ENCODE measurements at places on chromosomes 1 and 21.

GRCh38 chr1:39666772-39667171, 5.1 kb downstream of the NT5C1A start:
- DNase-seq, result no peak

DNA sequence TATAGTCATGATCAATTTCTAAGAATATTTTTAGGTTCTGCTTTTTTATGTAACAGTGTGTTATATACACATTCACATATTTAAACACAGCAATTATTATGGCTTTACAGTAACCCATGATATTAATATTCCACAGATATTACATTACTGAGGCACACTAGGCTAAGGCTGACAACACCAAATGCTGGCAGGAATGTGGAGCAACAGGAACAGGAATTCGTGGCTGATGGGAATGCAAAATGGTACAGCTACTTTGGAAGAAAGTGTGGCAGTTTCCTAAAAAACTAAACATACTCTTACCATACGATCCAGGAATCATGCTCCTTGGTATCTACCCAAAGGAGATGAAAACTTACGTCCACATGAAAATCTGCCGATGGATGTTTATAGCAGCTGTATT, 1.9 kb upstream of the KCNJ9 start:
- no peak for DNase-seq

- DNase-seq, result no peak
Observed at GRCh38 chr1:247111259-247111699, 7.1 kb upstream of the ZNF669 start.

GRCh38 chr1:89941110-89941766, 53.7 kb upstream of the ZNF326 start:
- DNase-seq, result no peak

DNA sequence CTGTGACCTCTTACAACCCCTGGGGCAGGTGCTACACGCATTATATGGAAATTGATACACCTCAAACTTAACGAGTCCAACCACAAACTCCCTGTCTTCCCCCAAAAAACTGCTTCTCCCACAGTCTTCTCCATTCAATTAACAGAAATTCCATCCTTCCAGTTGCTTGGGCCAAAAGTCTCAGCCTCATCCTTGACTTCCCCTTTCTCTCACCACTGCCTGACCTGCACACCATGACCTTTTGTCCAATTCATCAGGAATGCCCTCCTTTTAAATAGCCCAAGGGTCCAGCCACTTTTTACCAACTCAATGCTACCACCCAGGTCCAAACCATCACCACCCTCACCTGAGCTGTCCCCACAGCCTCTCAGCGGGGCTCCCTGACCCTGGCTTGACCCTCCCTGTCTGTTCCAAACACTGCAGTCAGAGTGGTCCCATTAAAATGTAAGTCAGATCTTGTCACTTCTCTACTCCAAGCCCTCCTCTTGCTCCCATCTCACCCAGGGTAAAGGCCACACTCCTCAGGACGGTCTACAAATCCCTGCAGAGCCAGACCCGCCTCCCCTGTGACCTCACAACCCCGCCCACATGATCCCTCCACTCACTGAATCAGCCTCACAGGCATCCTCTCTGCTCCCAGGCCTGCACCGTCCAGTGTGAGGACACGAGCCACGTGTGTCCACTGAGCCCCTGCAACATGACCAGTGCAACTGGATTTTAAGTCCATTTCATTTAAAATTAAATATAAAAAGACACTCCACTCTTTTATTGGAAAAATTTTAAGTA, 18.5 kb downstream of the KCNN3 start:
- no peak for DNase-seq

DNA sequence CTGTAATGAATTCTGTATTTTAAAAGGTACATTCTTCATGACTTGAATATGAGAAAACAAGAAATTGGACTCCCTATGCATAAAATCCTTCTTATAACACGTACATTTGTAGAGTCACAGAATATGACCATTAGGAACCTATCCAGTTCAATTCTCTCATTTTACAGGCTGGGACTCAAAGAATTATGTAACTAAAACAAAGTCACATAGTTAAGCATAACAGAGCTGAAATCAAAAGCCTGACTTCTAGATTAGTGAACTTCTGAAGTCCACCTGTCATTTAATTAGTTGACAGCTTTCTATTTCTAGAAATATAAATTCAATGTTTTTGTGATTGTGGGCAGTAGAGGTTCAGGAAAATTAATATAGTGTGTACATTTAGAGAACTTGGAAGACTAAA, 20.3 kb upstream of the TTLL7 start:
- no peak for DNase-seq

GRCh38 chr1:235781807-235782206, 84.9 kb downstream of the LYST start:
- no peak for DNase-seq

- no peak for DNase-seq
Observed at GRCh38 chr1:111705841-111706240, 33.4 kb downstream of the INKA2 start.

- no peak for DNase-seq
Observed at GRCh38 chr21:28875078-28875477, 117.6 kb downstream of the LTN1 start.

- DNase-seq, result no peak
Observed at GRCh38 chr1:31796707-31797106, 19.1 kb downstream of the SPOCD1 start.

GRCh38 chr1:48495911-48496310, 23.9 kb upstream of the SPATA6 start:
- no peak for DNase-seq

DNA sequence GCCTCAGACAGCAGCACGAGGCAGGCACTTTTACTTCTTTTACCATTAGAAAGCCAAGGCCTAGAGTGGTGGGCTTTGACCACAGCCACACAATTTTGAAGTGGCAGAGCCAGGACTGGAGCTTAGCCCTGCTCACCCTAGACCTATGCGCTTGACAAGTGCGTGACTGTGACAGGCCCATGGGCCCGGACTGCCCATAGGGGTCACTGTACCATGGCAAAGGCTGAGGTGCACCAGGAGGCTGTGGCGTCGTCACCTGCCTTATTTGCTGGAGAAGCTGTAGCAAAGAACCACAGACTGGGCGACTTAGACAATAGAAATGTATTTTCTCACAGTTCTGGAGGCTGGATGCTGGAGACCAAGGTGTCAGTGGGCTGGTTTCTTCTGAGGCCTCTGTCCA, 2.6 kb upstream of the TMEM82 start:
- no peak for DNase-seq

DNA sequence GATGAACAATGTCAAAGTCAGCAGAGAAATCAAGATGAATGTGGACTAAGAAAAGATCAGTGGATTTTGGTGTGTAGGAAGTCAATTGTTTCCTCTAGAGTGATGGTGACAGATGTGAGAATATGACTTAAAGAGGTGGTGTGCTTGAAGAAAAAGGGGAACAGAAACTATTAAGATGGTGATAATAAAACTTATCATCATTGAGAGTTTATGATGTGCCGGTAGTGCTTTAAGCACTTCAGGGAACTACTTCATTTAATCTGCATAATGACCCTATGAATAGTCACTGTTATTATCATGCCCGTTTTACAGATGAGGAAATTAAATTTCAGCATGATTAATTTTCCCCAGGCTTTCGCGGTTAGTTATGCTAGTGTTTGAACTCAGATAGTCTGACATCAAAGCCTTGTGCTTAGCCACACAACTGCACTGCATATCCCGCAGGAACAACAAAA, 246.9 kb upstream of the LRRC7 start:
- DNase-seq, result no peak

- DNase-seq, result no peak
Observed at GRCh38 chr1:48878191-48878940, 101.7 kb upstream of the BEND5 start.

DNA sequence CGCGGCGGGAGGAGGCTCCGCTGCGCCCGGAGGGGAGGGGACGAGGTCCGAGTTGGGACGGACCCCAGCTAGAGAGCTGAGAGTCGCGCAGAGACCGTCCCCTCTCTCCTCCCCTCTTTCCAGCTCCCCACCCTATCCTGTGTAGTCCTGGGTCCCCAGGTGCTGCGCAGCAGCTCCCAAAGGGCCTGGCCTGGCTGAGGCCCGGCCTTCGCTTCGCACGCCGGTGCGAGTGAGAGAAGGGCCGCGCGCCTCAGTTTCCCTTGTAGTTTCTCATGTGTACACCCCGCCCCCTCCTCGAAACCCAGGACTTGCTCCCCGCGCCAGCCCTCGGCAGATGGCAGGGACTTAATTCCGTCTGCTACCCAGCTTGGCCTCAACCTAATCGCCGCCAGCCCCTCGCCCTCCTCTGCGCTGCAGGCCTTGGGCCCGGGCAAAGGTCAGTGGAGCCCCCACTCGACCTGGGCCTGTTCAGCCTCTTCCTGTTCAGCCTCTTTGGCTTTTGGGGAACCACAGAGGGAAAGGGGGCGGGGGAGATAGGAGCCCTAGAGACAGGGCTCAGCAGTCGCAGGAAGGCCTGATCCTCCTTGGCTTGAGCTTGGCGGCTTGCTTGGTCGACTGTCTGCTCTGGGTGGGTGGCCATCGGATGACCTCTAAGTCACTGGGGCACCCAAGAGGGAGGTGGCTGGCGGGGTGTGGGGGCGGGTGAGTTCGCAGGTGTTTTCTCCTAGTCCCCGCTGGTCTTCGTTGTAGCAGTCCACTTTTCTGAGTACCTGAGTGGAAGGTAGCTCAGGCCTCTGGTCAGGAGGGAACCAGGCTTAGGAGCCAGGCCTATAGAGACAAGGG, 1.0 kb downstream of the ZNF687 start:
- DNase-seq, result no peak

DNA sequence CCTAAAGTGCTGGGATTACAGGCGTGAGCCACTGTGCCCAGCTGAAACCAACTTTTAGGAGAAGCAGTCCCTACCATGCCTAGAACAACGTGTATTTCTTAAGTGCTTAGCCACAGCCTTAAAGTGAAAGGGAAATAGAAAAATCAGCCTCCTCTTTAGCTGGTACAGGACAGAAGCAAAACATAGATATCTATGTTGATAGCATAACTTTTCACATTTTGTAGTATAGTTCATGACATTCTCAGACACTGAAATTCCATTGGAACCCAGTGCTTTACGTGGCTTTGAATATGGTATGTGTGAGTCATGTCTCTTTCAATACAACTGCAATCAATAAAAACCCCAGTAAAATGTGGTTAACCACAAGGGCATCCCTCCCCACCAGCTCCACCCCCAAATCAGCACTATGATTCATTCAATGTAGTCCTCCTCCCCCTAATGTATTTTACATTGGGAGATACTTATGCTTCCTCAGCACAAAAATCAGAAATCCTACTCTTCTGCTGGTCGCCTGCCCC, 32.1 kb downstream of the TGFB2 start:
- DNase-seq, result no peak

- DNase-seq, result no peak
Observed at GRCh38 chr1:29675481-29676263, 439.4 kb downstream of the PTPRU start.

GRCh38 chr1:177289532-177289931, 118.8 kb downstream of the BRINP2 start:
- DNase-seq, result no peak

DNA sequence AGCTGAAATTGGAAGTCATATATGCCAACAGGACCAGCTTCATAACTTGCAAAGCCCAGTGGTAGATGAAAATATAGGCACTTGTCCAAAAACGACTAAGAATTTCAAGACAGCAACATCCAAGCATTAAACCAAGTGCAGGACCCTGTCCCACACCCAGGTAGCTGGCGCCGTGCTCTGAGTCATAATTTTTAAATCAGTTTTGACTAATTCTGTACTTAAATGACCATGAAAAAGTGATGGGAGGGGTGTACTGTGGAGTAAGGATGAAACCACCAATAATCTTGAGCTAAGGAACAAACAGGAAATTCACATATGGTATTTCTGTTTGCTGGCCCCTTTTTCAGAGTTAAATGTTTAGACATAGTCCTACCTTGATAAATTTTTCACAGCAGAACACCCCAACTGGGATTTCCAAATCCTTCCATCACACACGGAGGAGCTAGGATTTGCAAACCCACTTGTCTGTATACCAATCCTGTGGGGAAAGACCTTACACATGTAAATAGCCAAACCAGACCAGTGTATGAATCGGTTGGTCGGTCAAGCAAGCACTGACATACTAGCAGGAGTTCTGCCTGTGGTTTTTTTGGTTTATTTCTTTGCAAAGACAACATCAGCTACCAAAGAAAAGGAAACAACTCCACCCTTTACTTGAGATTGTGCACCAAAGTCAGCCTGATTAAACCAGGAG, 235.7 kb upstream of the RAB4A start:
- DNase-seq, result no peak

DNA sequence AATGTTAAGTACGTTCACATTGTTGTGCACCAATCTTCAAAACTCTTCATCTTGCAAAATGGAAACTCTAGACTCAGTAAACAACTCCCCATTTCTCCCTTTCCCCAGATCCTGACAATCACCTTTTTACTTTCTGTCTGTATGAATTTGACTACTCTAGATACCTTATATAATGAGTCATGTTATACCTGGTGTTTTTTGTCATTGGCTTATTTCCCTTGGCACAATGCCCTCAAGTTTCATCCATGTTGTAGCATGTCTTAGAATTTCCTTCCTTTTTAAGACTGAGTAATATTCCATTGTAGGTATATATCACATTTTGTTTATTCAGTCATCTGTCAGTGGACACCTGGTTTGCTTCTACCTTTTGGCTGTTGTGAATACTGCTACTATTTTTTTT, 399.5 kb downstream of the LMO4 start:
- DNase-seq, result no peak

DNA sequence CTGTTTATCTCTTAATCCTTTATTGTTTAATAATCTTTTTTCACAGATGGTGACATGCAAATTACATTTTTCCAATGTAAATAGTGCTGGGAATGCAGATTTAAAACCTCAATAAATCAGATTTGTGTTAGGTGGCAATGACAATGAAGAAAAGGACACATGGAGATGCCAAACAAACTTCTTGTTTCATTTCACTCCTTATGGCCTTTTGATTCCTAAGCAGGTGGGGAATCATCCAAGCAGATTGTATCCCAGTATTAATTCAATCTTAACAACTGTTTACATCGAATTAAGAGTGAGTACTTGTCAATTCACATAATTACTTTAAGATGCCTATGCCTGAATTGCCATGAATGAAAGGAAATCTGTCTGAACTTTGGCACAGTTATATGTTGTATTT, 98.9 kb upstream of the RGS18 start:
- DNase-seq, result no peak

- DNase-seq, result no peak
Observed at GRCh38 chr1:197486946-197487345, 218.9 kb downstream of the CRB1 start.

GRCh38 chr1:248873993-248874533, 15.2 kb upstream of the ZNF692 start:
- no peak for DNase-seq

- DNase-seq, result no peak
Observed at GRCh38 chr1:5913876-5914275, 78.3 kb downstream of the NPHP4 start.

GRCh38 chr21:46183910-46184624, at the start of gene SPATC1L:
SPATC1L (minus strand) TSS chr21:46184459; CDS start chr21:46182816, 1,643 bp downstream.
- DNase-seq, result no peak

- DNase-seq, result no peak
Observed at GRCh38 chr1:3126756-3127678, 58.0 kb downstream of the PRDM16 start.

GRCh38 chr1:248590055-248590454, 7.4 kb downstream of the OR2T10 start:
- DNase-seq, result no peak
